ENCODE measurements at places on chromosomes 13 and 19. TPM values are rescaled to one million over a fixed set of nuclear protein-coding genes. Genes with fewer than 3 reads are reported as not detected.

Gene CEACAM1
- 0.12 TPM for total RNA-seq

Gene ZNF443
- 0.70 TPM for total RNA-seq

Gene KRTDAP
- total RNA-seq, result not detected

Gene HCST
- not detected for total RNA-seq
